ENCODE measurements at places on chromosomes 11 and 22.

DNA sequence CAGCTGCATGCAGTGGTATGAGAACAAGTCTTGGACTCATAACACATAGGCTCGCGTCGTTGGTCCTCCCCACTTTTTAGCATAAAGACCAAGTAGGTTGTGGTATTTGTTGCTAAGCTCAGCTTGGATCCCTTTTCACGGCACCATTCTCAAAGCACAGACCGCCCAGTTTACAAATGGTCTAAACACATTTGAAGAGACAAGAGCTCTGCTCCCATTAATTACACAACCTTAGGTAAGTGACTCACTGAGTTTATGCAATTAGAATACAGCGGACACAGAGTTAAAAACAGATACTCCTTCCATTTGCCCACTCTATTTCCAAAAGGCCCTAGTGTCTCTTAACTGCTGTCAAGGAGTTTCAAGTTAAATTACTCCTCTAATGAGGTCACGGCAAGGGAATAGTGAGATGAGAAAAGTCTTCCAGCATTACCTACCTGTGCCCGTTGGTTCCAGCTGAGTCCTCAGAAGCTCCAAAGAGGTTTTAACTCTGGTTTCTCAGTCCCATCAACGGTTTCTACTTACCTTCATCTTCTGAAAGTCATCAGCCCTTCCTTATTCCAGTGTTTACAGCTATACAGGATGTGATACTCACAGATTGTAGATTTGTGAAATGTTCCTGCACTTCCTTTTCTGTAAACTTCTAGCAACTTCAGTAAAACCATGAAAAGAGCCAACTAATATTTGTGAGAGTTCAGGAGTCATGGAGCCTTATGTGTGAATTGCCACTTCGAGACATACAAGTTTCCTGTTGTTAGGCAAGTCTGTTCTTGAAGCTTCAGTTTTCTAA, at the start of gene MS4A6A:
TSS of gene MS4A6A (minus strand) at position 543 of the 790 bp plus-strand sequence. CDS start 1,356 bp downstream, outside the sequence.
- DNase-seq: no peak

DNA sequence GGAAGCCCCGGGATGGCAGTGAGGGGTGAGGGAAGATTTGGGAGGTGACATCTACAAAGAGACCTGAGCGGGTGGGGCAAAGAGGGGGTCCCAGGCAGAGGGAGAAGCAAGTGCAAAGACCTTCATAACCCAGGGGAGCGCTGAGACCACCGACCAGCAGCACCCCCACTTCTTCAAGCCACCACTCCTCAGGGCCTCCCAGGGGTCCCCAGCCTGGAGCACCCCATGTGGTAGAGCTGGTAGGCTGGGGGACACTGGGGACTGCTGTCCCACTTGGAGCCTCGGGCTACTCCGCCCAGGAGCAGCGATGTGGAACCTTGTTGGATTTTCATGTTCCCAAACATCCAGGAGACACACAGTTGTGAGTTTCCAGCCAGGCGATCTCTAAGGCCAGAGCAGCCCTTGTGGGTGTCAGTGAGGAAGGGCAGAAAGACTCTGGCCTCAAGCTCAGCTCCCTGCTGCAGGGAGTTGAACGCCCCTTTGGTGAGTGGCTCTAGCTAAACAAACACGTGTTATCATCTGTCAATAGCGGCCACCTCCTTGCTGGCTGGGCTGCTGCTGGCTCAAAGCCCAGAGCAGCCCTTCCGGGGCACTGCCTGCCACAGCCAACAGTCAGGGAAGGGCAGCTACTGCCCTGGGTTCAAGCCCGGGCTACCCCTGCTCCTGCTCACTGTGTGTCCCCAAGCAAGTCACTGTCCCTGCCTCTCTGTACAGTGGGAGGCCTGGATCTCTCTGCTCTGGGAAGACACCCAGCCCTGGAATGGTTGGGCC, 25.7 kb upstream of the CHKA start:
- no peak for DNase-seq

GRCh38 chr11:100624346-100624745, 62.7 kb upstream of the ARHGAP42 start:
- no peak for DNase-seq

DNA sequence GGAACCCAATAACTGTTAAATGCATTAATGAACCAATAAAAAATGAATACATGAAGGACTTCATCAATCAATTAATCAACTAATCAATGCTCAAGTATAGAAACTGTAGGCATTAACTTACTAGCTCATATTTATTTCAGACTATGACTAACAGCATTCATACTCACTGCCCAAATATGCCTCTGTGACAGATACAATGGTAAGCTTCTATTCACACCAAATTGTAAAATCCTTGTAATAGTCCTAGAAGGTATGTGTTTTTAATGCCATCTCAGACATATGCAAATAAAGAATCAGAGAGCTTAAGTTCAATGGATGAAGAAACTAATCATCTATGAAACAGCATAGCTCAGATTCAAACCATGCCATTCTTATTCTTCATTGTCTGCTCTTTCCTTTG, 1253.6 kb upstream of the TENM4 start:
- no peak for DNase-seq

DNA sequence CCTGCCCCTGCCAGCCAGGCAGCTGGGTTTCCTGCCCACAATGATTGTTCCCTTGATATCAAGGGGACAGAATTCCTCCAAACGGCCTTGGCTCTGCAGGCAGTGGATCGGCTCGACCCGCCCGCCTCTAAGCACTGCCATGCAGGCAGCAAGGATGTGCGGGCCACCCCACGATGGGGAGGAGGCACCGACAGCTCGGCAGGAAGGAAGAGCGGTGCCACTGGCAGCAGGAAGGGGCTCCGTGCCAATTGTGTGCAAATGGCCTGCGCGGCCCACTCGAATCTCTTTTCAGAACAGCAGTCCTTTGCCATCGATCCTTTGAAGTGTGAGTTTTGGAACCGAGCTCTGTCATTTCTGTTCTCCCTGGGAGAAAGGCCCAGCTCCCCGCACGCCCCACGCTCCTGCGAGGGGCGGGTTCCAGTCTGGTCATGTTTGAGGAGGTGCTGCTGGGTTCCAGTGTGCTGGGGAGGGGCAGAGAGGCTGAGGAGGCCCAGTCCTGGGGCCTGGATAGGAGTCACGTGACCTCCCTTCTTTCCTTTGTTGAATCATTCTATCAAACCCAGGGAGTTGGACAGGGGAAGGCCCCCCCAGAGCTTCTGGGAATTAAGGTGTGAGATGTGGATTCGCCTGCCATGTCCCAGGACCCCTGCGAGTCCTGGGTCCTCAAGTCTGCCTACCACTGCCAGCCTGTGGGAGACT, 406.0 kb downstream of the CTTN start:
- no peak for DNase-seq

DNA sequence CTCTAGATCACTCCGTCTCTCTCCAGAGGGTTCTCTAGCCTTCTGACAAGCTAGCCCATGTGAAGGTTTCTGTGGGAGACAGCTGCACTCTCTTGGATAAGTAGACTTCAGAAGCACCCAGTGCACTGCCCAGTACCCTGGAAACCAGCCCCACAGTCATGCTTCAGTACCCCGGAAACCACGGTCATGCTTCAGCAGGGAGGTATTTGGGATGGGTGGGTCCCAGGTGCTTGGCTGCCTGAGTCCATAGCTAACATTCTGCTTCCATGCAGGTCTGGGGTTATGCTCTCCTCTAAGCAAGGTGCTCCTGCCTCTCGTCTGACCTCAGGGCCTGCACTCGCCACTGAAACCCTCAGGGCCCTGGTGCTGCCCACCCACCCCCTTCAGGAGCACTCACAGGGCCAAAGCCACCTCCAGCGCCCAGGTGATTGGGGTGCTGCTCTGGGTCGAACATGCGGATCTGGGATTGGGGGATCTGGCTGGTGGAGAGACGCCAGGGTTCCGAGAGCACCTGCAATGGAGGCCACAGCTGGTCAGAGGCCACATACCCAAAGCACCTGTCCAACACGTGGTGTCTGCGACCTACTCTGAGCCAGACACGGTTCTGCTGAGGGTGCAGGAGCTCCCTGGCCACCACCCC, 7.3 kb upstream of the SYCE3 start:
- DNase-seq: no peak

DNA sequence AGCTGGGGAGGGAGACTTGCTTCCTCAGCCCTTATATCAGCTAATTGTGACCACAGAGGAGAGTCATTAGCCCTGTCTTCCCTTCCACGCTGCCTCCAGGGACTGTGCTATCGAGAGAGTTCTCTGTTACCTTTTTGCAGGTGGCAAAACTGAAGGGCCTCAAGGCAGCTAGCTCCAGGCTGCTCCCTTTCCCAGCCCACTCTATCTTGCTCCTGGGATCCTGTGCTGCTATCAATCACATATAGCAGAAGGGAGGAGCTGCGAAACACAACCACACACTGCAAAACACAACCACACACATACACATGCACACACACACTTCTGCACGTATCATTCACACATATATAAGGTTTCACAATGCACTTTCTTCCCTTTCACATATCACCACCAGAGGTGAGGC, 205.3 kb upstream of the MTNR1B start:
- no peak for DNase-seq

- no peak for DNase-seq
Measured at GRCh38 chr11:12692229-12693075, 18.2 kb downstream of the TEAD1 start.

- DNase-seq: no peak
Measured at GRCh38 chr11:22670830-22671229, 4.4 kb downstream of the GAS2 start.

GRCh38 chr11:28961726-28962125, 853.5 kb downstream of the METTL15 start:
- no peak for DNase-seq

- peak; percentile 79 for DNase-seq
Measured at GRCh38 chr11:121467965-121468364, 15.2 kb upstream of the SORL1-AS1 start.

- DNase-seq: peak; percentile 53
Measured at GRCh38 chr22:37193629-37194191, 5.7 kb upstream of the C1QTNF6 start.

DNA sequence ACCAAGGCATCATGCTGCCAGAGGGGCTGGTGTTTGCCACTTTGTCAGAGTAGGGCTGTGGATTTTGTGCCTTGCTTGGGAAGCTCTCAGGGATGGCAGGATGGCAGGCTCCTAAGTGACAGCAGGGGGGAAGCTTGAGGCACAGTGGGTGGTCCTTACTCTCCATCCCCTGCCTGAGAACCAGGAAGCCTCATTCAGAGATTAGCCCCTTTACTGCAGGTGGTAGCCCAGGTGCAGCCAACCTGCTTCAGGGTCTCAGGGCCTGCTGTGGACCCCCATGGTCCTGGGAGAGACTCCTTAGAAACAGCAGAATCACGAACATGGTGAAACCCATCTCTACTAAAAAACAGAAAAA, 8.9 kb upstream of the ST3GAL4 start:
- DNase-seq: no peak

GRCh38 chr11:12117611-12118010, 7.2 kb downstream of the MICAL2 start:
- DNase-seq: no peak

- DNase-seq: no peak
Measured at GRCh38 chr11:117849781-117850414, 25.4 kb upstream of the FXYD2 start.

GRCh38 chr22:27786291-27786932, 15.1 kb downstream of the MN1 start:
- no peak for DNase-seq

- no peak for DNase-seq
Measured at GRCh38 chr11:92854952-92855351, 114.5 kb upstream of the MTNR1B start.

DNA sequence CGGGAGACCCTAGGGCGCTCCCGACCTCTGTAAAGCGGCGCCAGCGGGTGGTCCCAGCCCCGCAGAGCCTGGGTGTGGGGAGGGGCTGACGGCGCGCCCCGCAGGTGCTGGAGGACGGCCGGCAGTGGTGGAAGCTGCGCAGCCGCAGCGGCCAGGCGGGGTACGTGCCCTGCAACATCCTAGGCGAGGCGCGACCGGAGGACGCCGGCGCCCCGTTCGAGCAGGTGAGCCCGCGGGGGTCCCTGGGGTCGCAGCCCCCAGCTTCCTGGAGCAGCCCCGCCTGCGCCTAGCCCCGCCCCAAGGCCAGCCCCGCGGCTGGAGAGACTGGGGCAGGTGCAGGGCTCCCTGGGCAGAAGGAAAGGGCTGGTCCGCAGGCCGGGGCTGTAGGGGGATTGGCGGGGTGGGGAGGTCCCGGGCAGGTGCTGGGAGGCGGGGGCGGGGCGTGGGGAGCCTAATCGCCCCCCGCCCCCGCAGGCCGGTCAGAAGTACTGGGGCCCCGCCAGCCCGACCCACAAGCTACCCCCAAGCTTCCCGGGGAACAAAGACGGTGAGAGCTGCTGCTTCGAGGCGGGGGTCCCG, 19.7 kb downstream of the EPS8L2 start:
- DNase-seq: no peak

GRCh38 chr11:61331651-61332050, 1.3 kb downstream of the DDB1 start:
- DNase-seq: no peak

GRCh38 chr11:10587388-10587787, 18.9 kb upstream of the LYVE1 start:
- no peak for DNase-seq

GRCh38 chr22:19022755-19023154, 86.7 kb upstream of the PRODH start:
- no peak for DNase-seq

DNA sequence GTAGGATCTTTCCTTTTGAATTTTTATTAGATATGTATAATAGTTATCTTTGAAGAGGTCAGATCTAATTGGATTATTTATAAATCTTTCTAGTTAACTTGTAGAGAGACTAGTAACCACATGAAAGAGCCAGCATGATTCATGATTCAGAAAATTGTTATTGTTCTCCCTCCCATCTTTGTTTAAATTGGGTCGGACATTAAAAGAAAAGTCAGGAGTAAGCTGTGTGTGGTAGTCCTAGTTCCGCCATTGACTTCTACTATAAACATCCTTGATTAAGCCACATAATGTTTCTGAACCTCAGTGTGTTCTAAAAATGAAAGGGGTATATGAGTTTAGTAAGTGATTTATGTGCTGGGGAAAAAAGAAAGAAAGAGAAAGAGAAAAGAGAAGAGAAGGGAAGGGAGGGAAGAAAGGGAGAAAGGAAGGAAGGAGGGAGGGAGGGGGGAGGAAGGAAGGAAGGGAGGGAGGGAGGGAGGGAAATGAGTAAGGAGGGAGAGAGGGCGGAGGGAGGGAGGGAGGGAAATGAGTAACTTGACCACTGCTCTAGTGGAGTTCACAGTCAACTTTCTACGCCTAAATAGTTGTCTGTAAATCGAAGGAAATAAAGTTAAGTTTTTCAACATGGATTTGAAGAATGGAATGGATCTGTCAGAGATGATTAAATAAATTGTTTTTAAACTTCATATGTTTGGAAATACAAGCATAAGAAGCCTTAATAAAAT, 32.9 kb downstream of the SIK2 start:
- peak; percentile 8 for DNase-seq

- DNase-seq: no peak
Measured at GRCh38 chr22:28609921-28610320, 69.7 kb downstream of the TTC28 start.

- DNase-seq: no peak
Measured at GRCh38 chr11:106785913-106786650, 232.2 kb downstream of the GUCY1A2 start.

GRCh38 chr11:41053894-41054293, 405.6 kb downstream of the LRRC4C start:
- DNase-seq: no peak

DNA sequence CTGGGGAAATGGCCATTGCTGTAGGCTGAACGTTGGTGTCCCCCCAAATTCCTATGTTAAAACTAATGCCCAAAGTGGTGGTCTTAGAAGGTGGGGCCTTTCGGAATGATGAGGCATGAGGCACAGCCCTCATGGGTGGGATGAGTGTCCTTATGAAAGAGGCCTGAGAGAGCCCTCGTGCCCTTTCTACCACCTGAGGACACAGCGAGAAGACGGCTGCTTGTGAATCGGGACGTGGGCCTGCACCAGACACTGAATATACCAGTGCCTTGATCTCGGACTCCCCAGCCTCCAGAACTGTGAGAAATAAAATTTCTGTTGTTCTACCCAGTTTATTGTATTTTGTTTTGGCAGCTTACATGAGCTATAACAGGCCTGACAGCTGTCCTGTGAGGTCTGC, 162.9 kb upstream of the B3GAT1 start:
- DNase-seq: no peak

Measured in CD4-positive, alpha-beta T cell treated with Interleukin-15 for 4 hours (primary cell).